ENCODE measurements at places on chromosomes 6 and 20.

GRCh38 chr20:63822276-63822696, 8.8 kb downstream of the ZBTB46 start:
- no peak for DNase-seq

GRCh38 chr6:33621711-33622388, 728 bp downstream of the ITPR3 start:
- DNase-seq, result no peak

DNA sequence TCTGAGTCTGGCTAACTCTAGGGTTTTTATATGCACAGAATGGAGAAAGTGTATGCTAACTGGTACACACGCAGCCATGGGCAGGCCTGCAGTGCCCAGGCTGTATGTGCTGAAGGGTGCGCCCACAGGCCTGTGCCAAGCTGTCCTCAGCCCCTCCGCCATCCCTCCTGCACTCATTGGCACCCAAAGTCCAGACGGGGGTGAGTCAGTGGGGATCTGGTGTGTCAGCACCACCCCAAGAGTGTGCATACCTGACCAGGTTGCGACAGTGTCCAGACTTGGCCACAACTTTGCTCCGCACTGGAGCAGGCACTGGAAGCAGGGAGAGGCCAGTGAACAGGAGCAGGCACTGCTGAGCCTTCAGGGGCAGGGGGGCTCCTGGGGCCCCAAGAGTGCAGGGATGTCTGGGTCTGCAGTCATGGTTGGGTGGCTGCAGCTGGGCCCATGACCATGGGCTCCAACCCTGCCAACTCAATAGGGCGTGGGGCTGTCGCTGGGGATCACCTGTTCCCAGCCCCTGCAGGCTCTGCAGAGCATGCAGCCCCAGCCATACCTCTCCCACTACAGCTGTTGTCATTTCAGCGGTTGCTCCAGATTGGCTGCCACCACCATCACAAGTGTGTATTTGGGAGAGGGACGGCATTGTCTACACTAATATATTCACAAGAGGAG, 717.8 kb downstream of the EPHA7 start:
- no peak for DNase-seq

DNA sequence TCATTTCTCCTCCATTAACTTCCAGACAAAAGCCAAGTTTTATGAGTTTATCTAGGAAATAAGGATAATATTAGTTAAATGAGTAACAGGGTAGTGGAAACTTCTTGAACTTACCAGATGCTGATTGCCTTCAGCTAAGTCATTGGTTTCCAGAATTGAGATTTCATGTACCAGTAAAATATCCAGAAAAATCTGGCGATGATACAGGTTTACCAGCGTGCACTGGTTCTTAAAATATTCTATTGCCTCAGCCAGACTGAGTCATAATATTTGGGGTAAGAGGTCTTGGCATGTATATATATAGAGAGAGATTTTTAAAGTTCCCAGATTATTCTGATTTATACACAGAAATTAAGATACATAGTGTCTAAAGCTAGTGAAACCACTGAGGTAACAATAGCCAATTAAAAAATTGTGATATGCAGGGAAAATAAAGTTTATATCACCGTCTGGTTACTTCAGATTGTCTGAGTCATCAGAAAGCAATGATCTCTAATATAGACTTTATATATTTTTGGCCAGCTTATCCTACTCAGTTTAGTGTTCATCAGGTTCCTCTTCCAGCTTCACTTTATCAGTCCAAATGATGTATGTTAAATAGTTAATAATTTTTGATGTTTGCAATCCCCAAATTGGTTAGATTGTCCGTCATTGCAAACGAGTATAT, 39.5 kb upstream of the SDHAF4 start:
- no peak for DNase-seq

DNA sequence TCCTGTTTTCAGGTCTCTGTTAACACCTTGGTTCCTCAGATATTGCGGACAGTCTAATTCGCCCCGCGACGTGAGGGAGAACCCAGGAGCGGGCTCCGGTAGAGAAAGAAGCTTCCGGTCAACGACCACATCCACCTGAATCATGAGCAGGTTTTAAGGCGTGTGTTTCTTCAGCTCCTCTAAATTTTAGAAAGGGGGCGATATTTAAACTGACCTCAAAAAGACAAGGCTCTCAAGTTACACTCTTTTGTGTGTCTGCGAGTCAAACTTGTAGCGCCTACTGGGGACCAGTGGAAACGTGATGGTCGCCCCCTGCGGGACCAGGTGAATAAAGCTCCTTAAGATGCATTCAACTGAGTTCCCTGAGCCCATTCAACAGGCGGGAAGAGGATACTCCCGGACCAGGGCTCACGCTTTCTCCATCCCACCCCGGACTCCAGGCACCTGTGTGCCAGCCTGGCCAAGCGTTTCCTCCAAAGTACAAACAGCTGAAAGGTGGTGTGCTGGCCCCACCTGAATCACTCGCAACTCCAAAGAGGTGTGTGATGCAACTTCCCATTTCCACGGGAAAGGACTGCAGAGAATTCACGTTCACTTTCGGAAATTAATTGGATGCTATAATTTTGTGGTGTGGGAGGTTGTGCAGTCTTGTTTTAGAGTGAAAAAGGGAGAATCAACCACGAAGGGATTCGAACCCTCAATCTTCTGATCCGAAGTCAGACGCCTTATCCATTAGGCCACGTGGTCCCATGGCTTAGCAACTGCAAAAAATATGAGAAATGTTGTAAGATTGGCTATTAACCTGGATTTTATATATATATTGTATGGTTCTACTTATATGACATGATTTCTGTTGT, 17.0 kb downstream of the GPX5 start:
- DNase-seq, result peak; percentile 35
